ENCODE measurements at places on chromosomes 4 and X.

- DNase-seq, result no peak
Measured at GRCh38 chrX:70022616-70023015, 27.1 kb downstream of the AWAT2 start.

- DNase-seq, result no peak
Measured at GRCh38 chr4:161714931-161715330, 448.9 kb downstream of the FSTL5 start.

DNA sequence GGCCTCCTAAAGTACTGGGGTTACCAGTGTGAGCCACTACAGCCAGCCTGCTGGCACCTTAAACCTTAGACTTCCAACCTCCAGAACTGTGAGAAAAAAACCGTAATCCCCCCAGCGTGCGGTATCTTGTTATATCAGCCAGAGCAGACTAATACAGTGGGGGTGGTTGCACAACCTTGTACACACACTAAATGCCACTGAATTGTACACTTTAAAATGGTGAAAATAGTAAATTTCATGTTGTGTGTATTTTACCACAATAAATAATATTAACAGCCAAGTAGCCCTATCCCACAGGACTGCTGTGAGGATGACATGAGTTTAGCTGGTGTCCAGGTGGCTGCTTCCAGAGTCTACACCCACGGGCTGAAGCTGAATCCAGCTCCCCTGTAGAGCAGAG, 38.8 kb downstream of the ZBTB49 start:
- no peak for DNase-seq

DNA sequence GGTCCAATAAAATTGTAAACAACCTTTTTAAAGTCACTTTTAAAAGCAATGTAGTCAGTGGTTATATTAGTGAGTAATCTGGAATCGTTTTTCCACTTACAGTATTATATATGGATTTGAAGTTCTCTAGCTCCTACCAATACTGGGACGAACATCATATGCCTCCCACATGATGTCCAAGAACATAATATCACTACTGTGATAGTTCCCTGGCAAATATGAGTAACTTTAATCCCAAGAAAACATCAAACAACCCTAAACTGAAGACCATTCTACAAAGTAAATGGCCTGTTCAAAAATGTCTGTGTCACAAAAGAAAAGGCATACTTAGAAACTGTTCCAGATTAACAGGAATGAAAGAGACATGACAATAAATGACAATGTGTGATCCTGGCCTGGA, 53.6 kb upstream of the FGFBP2 start:
- DNase-seq, result no peak

- no peak for DNase-seq
Measured at GRCh38 chr4:126364311-126364911, 1049.7 kb downstream of the FAT4 start.

DNA sequence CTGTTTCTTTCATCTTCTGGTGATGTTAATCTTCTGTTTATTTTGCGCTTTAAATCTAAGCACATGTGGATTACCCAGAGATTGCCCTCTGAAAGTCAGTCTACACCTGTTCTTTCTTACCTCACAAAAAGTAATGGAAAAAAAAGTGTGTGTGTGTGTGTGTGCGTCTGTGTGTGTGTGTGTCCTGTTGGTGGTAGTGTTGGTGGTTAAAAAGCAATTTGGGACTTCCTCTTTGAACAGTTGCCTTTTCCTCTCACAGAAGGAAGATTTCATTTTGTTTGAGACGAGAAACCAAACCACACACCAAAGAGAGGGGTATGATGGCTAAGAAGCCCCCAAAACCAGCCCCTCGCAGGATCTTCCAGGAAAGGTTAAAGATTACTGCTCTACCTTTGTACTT, at the start of gene STAP1:
Gene STAP1, plus strand, starts transcription at position 235 of the 400 bp plus-strand sequence. Its CDS starts 83 bp downstream, at position 318.
- DNase-seq, result no peak

- DNase-seq, result no peak
Measured at GRCh38 chr4:79082997-79083396, 143.8 kb upstream of the PAQR3 start.

DNA sequence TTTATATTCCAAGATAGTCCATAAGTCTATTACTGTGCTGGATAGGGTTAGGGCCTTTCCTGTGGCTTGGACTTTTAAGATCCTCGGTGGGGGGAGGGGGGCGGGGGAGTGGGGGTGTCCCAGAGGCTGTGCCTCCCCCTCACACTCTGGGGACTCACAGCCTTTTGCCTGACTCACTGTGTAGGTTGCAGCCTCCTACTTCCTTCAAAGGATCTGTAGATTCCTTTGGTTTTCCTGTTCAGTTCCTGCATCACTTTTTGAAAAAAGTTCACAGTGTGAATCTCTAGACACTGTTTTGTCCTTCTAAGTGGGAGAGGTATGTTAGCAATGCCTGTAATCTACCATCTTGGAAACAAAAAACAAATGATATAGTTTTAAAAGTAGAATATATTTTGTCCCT, 999.9 kb downstream of the GLUD2 start:
- DNase-seq, result no peak

DNA sequence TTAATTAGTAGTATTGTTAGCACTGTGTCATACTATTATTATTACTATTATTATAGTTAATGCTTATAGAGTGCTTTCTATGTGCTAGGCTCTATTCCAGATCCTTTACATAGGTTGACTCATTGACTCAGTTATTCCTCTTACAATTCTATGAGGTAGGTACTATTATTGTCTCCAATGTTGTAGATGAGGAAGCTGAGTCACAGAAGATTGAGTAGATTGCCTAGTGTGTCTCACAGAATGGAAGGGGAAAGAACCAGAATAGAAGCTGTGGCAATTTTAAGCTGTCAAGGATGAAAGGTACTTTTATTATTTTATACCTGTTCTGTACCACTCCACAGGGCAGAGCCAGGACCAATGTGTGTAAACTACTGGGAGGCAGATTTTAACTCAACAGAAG, 1.9 kb upstream of the TCEAL1 start:
- no peak for DNase-seq

- no peak for DNase-seq
Measured at GRCh38 chrX:56812515-56813105, 83.6 kb downstream of the NBDY start.

DNA sequence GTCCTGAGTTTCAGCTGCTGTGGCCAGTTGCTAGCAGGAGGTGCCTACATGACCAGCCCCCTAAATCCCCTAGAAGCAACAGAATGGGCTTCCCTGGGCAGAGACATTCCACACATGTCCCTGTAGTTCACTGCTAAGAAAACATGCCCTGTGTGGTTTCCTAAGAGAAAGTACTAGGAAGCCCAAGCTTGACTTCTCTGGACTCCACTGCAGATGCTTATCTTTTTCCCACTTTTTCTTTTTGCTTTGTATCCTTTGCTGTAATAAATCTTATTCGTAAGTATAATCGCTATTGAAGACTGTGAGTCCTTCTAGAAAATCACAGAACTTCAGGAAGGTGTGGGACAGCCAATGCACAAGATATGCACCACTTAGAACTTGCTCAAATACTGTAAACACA, 15.6 kb downstream of the RPGR start:
- DNase-seq, result no peak

- no peak for DNase-seq
Measured at GRCh38 chrX:7647831-7648230, 195.1 kb upstream of the VCX start.

DNA sequence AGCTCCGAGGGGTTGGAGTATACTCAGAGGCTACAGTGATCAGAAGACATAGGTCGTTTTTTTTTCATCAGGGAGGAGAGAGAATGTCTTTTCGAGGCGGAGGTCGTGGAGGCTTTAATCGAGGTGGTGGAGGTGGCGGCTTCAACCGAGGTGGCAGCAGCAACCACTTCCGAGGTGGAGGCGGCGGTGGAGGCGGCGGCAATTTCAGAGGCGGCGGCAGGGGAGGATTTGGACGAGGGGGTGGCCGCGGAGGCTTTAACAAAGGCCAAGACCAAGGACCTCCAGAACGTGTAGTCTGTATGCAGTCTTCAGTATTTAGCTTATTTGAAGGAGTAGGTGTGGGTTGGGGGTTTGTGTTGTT, 500 bp downstream of the GAR1 start:
- peak; percentile 17 for DNase-seq

- no peak for DNase-seq
Measured at GRCh38 chr4:8040607-8041006, 100.9 kb upstream of the AFAP1 start.

- no peak for DNase-seq
Measured at GRCh38 chr4:67725132-67725531, 24.2 kb upstream of the UBA6 start.

DNA sequence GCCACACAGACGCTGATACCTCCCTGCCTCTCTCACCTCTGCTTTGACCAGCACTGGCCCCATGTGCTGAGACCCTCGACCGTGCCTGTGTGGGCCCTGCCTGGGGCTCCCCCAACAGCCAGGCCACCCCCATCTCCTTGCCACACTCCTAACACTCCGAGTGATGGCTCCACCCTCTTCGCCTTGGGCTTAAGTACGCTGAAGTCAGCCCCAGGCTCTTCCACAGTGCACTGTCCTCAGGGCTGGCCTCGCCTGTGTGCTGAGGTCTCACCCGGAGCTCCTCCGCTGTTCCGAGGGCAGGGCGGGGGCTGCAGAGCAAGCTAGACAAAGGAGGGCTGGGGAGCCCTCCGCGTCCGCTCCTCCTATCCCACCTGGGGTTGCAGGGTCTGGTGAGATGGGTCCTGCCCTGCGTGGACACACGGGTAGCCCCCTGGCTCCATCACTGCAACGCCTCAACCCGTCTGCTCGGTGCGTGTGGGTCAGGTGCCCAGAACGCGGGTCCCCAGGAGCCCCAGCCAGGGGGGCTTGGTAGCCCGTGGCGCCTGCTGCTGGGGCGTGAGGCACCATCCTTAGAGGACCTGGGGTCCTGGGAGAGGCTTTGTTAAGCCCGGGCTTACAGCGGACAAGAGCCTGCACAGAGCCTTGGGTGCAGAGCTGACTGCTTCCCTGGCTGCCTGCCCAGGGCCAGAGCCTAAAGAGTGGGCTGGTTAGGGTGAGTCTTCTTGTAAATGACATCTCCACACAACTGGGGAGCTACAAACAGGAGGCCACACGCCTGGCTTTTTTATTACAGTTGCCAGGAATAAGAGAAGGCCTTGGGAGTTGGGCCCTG, 42.6 kb upstream of the NKX1-1 start:
- no peak for DNase-seq

DNA sequence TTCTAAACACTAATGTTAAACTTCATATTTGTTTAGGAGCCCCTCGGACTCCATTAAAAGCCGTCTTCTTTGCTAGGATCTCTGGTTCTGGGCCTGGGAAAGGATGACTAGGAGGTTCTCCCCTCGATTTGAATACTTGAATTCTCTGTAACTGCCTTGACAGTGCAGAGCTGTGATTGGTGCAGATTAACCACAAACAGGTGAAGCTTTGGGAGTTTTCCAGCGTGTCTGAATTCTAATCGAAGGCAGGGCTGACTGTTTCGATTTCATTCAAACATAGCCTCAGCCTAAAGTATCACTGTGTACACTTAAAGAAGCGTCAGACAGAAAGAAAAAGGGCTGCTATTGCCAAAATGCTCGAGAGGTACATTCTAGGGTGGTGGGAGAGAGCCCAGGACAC, 29.0 kb downstream of the TFDP3 start:
- no peak for DNase-seq

DNA sequence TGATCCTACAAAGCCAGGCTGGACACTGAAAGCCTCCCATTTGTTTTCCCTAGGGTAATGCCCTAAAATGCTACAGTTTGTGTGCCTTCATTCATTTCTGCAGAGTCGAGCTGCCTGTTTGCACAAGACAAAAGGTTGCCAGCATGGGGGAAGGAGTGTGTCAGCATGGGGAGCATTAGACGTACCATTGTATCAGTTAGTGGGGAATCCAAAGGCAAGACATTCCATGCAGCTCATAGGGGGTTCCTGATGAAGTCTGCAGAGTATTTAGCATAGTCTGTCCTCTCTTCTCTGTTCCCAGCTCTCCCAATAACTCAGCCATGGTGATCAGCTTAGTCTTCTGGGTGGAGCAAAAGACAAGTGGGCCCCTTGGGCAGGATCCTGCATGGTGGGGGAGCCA, 276.9 kb upstream of the PCDH7 start:
- no peak for DNase-seq

DNA sequence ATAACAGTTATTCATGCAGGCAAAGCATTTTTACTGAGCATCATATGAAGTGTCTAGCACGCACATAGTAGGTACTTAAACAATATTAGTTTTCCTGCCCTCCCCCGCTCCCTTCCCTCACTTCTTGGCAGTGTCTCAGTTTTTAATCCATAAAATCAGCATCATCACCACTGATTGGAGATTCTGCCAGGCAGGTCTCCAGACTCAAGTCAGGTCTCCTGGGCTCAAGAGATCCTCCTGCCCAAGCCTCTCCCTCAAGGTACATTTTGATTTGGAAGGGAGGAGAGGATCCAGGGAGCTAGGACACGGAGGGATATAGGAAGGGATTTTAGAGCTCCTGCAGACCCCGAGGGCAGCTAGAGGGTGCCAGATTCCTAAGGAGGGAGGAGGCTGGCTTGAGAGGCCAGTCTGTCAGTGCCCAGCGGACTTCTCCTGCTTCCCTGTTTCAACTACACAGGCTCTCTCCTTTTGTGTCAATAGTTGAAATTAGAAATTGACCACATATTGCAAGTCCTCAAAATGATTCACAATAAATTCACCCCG, 4.4 kb upstream of the FAT1 start:
- no peak for DNase-seq

- no peak for DNase-seq
Measured at GRCh38 chr4:168362025-168362401, 43.5 kb upstream of the DDX60 start.

- DNase-seq, result no peak
Measured at GRCh38 chr4:2702361-2702760, 53.8 kb downstream of the TNIP2 start.

GRCh38 chrX:47568656-47569295, 7.8 kb downstream of the ARAF start:
- DNase-seq, result no peak

DNA sequence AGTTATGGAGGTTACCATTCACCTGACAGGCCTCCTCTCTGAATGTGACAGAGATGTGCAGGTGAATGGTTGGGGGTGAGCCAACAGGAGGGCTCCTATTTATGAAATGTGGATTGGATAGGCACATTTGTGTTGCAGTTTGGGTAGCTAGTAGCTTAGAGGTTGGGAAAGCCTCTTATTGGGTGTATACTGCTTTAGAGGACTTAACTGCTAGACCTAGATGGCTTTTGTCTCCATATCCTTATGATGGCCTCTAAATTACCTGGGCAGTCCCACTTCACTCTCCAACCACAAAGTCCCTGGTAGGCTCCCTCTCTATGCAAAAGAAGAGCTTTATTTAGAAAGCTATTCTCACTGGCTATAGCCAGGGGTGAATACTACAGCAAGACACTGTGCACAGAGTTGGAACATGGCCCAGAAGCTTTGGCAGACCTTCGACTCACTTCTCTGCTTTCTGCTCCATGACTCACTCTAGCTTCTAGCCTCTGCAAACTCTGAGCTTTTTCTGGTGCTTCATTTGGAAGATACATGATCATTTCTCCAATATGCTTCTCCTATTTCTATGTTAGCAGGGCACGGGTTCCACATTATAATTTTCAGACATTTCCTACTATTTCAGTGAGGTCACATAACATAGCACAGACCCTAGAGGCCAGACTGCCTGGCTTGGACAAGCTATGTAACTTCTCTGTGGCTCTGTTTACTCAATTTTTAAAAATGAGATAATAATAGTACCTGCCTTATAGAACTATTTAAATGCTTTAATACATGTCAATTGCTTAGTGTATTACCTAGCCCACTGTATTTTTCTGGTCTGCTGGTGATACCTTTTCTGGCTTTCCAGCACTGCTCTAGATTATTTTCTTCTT, 6.0 kb upstream of the VGLL1 start:
- no peak for DNase-seq
